MM.1S (cell line): ENCODE measurements at places on chromosomes 6 and 20.

DNA sequence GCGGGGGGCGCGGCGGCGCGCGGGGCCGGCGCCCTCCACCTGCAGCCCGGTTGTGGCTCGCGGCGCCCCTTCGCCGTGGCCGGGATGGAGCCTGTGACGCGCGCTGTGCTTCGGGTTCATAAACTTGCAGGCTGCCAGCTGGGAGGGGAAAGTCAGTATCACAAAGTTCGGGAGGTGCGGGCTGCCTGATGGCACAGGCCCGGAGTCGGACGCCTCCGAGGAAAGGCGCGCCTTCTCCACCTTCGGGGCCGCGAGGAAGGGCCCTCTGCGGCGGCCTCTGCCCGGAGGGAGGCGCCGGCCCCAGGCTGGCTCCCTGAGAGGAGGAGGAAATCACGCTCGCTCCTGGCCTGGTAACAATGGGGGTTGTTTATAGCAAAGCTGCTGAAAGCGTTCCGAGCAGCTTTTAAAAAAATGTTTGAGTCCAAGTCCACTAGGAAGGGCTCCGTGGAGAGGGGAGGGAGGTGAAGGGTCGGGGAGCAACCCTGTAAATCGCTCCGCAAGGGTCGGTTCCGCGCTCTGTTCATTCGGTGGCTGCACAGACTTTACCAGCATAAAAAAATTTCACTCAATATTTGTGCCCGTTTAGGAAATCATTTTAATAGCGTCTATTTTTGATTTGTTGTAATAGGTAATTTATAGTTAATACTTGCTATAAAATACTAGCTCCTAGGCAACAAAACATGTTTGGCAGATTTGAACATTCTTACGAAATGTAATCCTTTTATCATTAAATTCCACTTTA, 1.0 kb downstream of the AFDN start:
- DNase-seq = peak; percentile 48

DNA sequence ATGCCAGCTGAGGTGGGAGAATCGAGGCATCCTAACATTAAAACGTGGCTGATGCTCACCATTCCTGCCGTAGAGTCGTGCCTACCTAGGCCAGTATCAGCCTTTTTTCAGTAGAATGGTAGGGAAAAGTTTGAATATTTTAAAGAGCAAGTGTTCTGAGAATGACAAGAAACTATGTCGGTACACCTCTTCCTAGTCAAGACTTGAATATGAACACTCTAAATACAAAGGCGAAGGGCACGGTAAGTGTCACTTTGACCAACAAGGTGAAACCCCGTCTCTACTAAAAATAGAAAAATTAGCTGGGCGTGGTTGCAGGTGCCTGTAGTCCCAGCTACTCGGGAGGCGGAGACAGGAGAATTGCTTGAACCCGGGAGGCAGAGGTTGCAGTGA, 1.0 kb downstream of the GINM1 start:
- DNase-seq = peak; percentile 24

GRCh38 chr6:146946559-146946958, 257.7 kb upstream of the STXBP5 start:
- DNase-seq = no peak

GRCh38 chr6:22029171-22029570, 267.7 kb downstream of the PRL start:
- DNase-seq = no peak

DNA sequence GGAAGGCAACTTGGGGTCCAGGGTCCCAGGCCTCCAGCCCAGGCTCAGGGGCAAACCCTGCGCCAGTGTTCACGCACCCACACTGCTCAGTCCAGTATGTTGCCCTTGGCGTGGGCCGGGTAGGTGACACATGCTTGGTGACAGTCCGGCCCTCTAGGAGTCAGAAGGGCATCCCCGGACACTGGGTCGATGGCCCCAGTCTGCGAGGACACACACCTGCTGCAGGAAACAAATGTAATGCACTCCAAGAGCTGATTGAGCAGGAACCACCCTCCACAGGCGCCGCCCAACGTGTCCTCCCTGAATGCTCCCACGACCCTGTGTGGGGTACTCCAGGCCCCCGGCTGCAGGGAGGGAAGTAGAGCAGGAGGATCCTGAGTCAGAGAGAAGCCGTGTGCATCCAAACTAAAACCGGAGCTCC, 160.7 kb downstream of the DLL1 start:
- DNase-seq = no peak

DNA sequence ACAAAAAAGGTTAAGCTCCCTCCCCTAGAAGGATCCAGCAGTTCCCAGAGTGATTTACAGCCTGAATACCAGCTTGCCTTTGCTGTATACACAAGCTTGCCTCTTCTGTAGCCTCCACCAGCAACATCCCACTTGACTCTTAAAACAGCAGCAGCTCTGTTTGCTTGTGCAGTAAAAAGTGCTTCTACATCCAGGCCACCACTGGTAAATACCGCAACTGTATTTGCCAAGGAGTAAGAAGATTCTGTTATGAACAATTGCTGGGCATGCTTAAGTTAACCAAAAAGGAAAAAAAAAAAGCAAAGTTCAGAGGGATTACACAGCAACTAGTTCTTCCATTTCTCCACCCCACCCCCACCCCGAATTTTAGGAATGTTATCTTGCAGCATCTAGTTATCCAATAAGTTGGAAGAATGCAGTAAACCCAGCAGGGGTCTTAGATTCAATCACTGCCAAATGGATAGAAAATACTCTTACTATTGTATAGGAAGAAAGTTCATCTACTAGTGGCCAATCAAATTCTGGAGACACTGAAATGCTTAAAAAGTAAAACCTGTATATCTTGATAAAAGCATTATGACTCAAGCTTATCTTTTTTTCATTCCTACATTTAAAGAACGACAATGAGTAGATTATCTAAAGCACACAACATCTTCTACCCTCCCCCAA, 4.8 kb downstream of the SALL4 start:
- DNase-seq = no peak

- no peak for DNase-seq
Observed at GRCh38 chr20:40582531-40582930, 106.5 kb downstream of the MAFB start.

GRCh38 chr6:106501960-106502371, 127.3 kb downstream of the RTN4IP1 start:
- no peak for DNase-seq

- peak; percentile 8 for DNase-seq
Observed at GRCh38 chr6:15661853-15662325, 939 bp downstream of the DTNBP1 start.

- no peak for DNase-seq
Observed at GRCh38 chr6:116828983-116829382, at the start of gene GPRC6A. GPRC6A (minus strand) TSS chr6:116829083; CDS start chr6:116829013, 70 bp downstream.

DNA sequence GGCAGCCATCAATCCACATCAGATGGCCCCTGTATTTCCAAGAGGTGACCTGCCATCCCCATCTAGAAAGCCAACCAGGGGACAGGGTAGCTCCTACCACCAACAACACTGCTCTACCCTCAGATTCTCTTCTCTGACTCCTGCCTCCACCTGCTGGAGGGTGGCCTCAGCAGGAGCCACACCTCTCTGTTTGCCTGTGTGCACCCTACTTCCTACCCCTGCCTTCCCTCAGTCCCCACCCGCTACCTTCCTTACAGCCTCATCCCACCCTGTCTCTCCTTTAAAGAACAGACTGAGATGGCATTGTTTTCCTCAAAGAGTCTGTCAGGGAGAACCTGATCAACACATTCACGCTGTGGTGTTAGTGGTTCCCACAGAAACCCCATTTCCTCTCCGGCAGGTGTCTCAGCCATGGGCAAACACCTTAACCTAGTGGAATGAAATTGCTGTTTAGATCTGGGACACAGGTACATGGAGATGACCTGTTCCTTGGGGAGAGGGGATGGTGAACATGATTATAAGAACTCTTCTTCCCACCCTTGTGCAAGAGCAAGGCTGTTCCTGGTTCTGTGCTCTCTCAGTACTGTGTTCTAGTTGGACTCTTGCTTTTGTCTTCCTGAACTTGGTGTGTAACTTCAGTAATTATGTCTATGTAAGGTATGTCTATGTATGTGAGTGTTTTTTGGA, 1.8 kb downstream of the ENTPD6 start:
- peak; percentile 21 for DNase-seq

GRCh38 chr6:45608252-45608913, 230.6 kb upstream of the SUPT3H start:
- DNase-seq = no peak

GRCh38 chr6:18155864-18156421, 721 bp downstream of the KDM1B start:
- peak; percentile 76 for DNase-seq

- peak; percentile 23 for DNase-seq
Observed at GRCh38 chr20:40251284-40251932, 437.6 kb downstream of the MAFB start.

DNA sequence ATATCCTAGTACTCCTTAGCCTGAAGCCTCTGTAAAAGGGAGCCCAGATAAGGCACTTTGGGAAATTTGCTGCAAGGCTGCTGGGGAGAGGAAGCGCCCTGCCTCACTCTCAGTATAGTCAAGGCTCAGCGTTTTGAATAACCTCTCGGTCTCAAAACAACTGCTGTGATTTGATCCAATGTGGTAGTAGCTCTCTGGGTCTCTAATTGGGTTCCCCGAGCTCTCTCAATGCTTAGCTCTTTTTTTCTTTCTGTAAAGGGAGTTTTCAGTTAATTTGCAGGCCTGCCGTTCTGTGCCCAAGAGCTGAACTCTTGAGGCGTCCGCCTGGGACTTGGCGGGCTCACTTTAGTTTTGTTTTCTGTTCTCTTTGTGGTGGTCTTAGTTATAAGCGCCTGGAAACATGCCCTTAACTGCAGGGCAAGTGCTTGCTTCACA, 41.2 kb downstream of the ZHX3 start:
- no peak for DNase-seq

GRCh38 chr20:56273491-56273890, 25.0 kb downstream of the MC3R start:
- no peak for DNase-seq

GRCh38 chr6:159038914-159039884, 5.6 kb downstream of the TAGAP start:
- peak; percentile 78 for DNase-seq

- DNase-seq = no peak
Observed at GRCh38 chr6:41672816-41673703, 34.8 kb downstream of the MDFI start.

GRCh38 chr20:17825960-17826843, 126.4 kb downstream of the BANF2 start:
- DNase-seq = no peak

GRCh38 chr20:33914919-33915318, 78.8 kb upstream of the RALY start:
- peak; percentile 91 for DNase-seq
